ENCODE measurements at places on chromosomes 1 and 21.

DNA sequence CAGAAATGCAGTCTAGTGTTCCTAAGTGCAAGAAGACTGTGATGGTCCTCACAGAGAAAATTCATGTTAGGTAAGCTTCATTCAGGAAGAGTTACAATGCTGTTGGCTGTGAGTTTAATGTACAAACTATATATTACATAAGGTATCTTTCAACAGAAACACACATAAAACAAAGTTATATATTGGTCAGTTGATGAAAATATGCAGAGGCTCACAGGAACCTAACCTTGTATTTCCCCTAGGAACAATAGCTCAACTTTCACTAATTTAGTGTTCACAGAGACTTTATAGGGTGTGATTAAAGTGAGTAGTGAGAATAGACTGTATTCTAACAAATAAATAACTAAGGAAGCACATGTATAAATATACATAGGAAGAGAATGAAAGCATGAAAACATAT, 676.9 kb upstream of the ADGRL4 start:
- H3K4me1 ChIP-seq, result no peaks in the 10 kb centered on the region
- H3K27me3 ChIP-seq, result no peaks in the 10 kb centered on the region
- no peak overlapping the region for H3K27ac ChIP-seq
- no peak for DNase-seq
- no peaks in the 10 kb centered on the region for H3K36me3 ChIP-seq

GRCh38 chr1:200355801-200356200, 54.0 kb downstream of the ZNF281 start:
- H3K27me3 ChIP-seq, result no peaks in the 10 kb centered on the region
- DNase-seq, result no peak
- no peaks in the 10 kb centered on the region for H3K4me1 ChIP-seq

DNA sequence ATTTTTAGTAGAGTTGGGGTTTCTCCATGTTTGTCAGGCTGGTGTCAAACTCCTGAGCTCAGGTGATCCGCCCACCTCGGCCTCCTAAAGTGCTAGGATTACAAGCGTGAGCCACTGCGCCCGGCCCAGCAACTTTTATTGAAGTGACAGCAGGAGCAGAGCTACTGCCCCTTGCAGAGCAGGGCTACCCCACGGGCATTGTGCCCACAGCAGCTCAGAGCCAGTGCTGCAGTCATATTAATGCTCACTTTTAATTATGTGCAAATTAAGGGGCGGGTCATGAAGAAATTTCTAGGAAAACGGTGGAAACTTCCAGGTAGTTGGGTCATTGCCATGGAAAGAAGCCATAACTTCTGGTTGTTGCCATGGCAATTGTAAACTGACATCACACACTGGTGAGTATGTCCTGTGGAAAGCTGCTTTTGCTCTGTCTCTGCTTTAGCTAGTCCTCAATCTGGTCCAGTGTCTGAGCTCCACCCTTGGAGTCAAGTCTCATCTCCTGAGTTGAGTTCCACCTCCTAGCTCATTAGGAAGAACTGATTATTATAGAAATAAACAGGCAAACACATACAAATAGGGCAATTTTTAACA, 127.3 kb upstream of the ADGRL4 start:
- no peak overlapping the region for H3K27ac ChIP-seq
- no peak overlapping the region for H3K4me3 ChIP-seq
- no peaks in the 10 kb centered on the region for H3K4me1 ChIP-seq
- no peaks in the 10 kb centered on the region for H3K36me3 ChIP-seq
- no peak for DNase-seq

DNA sequence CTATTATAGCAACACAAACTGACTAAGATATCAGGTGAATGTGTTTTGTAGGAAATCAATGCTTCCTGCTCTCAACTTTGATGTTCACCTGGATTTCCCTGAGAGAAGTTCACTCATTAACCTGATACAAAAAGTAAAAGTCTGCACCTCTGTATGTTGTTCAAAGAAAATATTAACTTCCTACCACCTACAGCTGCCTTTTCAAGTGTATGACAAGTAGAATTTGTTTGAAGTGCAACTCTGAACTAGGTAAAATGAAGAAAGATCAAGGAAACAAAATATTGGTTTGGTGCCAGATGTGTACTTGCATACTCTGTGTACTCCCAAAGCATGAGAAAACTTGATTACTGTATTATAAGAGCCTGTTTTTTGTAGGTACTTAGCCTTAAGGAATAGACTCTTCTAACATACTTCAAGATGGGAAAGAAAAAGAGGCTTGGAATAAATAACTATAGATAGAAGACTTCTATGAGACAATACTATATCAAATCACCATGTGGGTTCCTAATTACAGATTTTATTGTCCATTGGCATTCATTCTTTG, 193.4 kb downstream of the APP start:
- DNase-seq, result no peak
- no peaks in the 10 kb centered on the region for H3K4me1 ChIP-seq
- no peaks in the 10 kb centered on the region for H3K27me3 ChIP-seq
- no peak overlapping the region for H3K27ac ChIP-seq
- no peak overlapping the region for H3K4me3 ChIP-seq

DNA sequence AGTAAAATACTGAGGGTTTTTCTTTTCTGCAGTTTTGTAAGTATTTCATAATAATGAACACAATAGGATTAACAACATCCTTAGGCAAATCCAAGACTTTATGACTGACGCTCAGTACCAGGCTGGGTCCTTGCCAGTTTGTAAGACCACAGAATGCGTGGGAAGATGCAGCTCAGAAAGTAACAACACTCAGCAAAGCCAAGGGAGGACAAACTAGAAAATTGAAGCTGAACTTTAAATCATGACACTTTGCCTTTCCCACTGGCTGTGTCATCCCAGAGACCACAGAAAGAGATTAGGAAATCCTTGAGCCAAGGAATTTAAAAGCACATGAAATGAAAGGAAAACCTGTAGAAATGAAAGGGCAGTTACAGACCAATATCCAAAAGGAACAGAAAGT, 426.3 kb upstream of the CHRM3 start:
- H3K27ac ChIP-seq, result no peak overlapping the region
- H3K4me3 ChIP-seq, result no peak overlapping the region
- DNase-seq, result no peak
- no peaks in the 10 kb centered on the region for H3K36me3 ChIP-seq
- H3K27me3 ChIP-seq, result no peaks in the 10 kb centered on the region
- H3K4me1 ChIP-seq, result no peaks in the 10 kb centered on the region

DNA sequence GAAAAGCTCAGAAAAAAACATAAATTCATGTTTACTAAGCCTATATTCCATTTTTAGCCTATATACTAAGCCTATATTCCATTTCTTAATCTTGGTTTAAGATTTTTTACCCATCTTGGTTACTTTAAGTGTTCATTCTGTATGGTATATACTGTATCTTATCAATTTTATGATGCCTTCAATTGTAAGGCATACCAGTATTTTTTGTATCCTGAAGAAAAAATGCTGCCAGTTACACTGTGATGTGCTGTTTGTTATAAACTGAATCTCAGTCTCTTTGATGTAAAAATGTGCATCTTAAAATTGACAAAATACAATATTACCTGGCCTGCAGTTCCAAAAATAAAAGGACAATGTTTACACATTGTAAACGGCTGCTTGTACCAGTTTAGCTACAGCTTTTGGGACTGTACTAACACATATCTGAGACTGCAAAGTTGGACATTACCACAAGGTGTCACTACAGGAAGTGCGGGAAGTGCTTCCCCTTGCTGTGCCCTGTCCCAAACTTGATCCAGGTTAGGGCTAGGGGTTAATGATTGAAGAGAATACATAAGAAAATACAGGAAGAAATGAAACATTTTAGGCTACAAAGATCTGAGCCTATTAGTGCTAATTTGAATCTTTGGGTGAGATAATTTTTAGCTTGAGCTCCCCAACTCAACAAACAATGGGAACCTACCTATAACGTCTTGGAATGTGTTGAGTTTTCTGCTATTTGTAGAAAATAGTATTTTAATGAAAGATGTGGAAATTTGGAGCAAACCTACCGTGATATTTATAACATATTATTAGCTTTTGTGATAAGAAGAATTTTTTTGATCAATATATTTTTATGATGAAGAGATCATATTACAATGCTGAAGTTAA, 108.9 kb downstream of the LBR start:
- no peaks in the 10 kb centered on the region for H3K4me1 ChIP-seq
- H3K36me3 ChIP-seq, result no peaks in the 10 kb centered on the region
- H3K4me3 ChIP-seq, result no peak overlapping the region

DNA sequence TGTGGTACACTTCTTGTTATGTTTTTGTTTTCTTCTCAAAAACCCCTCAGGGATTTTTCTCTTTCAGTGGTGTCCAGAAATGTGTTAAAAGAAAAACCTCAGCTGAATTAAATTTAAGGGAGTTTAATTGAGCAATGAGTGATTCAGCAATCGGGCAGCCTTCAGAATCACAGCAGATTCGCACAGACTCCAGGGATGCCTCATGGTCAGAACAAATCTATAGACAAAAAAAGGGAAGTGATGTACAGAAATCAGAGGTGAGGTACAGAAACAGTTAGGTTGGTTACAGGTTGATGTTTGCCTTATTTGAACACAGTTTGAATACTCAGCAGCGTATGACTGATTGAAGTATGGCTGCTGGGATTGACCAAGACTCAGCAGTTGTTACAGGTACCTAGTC, 86.2 kb downstream of the TLR5 start:
- no peak for DNase-seq
- no peak overlapping the region for H3K4me3 ChIP-seq
- no peaks in the 10 kb centered on the region for H3K27me3 ChIP-seq
- no peak overlapping the region for H3K27ac ChIP-seq
- no peaks in the 10 kb centered on the region for H3K36me3 ChIP-seq

- no peak overlapping the region for H3K4me3 ChIP-seq
- H3K4me1 ChIP-seq, result no peaks in the 10 kb centered on the region
- H3K36me3 ChIP-seq, result no peaks in the 10 kb centered on the region
- DNase-seq, result no peak
Observed at GRCh38 chr1:20421441-20421840, 64.6 kb downstream of the CAMK2N1 start.

GRCh38 chr21:38598413-38598812, 100.1 kb upstream of the ERG start:
- no peak overlapping the region for H3K4me3 ChIP-seq
- no peak overlapping the region for H3K27ac ChIP-seq
- H3K36me3 ChIP-seq, result no peaks in the 10 kb centered on the region
- H3K4me1 ChIP-seq, result no peaks in the 10 kb centered on the region

- no peaks in the 10 kb centered on the region for H3K27me3 ChIP-seq
- H3K4me1 ChIP-seq, result peaks cover 3% of the 10 kb centered on the region
Observed at GRCh38 chr1:203137324-203137723, 9.8 kb downstream of the ADORA1 start.

GRCh38 chr1:156476501-156477298, 23.9 kb downstream of the MEF2D start:
- no peaks in the 10 kb centered on the region for H3K27me3 ChIP-seq
- H3K4me1 ChIP-seq, result no peaks in the 10 kb centered on the region
- H3K4me3 ChIP-seq, result no peak overlapping the region
- DNase-seq, result no peak

DNA sequence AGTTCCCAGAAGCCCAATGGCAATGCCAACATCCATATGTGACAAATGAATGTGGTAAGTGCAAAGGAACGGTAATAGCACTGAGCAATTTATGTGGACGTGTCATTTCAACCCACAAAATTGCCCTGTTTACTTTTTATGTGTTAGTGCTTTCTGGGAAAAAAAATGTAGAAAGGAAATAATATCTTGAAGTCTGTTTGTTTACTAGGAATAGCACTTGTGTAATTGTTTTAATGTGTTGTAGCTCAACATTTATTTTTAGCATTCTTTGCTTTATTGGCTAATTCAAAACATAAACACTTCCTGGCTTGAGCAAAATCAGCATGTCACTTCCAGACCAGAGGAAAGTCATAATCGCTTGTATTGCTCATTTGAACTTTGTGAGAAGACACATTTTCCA, 224.8 kb upstream of the KCNK2 start:
- H3K36me3 ChIP-seq, result no peaks in the 10 kb centered on the region
- no peak overlapping the region for H3K27ac ChIP-seq
- no peak overlapping the region for H3K4me3 ChIP-seq
- DNase-seq, result no peak
- H3K4me1 ChIP-seq, result no peaks in the 10 kb centered on the region
